IPS DF 6.9 (cell line): ENCODE measurements at places on chromosomes 13 and 19.

- no peak for DNase-seq
Measured at GRCh38 chr19:12166626-12167025, 3.7 kb downstream of the ZNF136 start.

- DNase-seq: no peak
Measured at GRCh38 chr19:51565583-51565982, 5.5 kb upstream of the ZNF175 start.

- no peak for DNase-seq
Measured at GRCh38 chr19:5138606-5139582, 170.0 kb downstream of the KDM4B start.

GRCh38 chr19:17949956-17950309 lies 17.0 kb upstream of the KCNN1 start:
- DNase-seq: no peak

- DNase-seq: no peak
Measured at GRCh38 chr13:39821977-39822376, 166.5 kb downstream of the COG6 start.

DNA sequence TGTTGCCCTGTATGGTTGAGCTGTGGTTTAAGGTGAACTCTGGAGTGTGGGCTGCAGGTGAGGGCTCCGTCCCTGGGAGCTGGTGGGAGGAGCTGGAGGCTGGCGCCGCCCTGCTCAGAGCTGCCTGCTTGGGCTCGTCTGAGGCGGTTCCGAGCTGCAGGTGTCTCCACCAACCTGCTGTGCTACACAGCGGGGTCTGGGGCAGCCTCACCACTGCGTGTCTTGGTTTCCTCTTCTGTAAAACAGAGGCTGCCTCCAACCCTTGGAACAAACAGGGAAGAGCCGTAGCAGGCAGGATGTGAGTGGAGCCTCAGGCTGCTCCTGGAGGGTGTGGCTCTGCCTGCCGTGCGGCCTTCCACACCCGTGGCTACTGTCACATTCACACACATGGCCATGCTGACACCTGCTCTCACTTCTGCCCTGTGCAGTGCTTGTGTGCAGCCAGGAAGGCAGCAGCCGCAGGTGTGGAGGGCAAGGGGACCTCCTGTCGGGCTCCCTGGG lies 21.4 kb downstream of the NAXD start:
- DNase-seq: no peak

- no peak for DNase-seq
Measured at GRCh38 chr13:110438211-110438610, 123.3 kb downstream of the RAB20 start.

DNA sequence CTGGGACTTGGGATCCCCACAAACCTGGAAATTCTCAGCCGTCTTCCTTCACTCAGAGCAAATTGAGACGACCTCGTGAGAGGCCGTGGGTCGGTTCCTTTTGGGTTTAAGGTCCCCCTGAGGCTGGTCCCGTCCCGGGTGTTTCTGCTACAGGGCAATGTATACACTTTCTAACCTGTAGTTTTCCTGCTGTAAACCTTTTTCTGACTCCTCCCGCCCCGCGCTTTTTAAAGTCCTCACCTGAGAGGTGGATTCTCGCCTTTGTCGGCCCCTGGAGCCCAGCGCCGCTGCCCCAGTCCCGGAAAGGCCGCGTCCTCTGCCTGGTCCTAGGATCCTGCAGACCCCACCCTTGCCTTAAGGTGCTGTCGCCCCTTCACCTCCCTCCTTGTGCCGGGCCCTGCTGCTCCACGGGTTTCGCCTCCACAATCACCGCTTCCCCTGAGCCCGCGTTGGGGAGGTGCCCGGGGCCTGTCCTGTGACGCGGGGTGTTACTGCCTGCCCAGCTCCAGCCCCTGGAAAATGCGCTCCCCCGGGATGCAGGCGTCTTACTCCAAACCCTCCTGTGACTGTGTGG lies 391 bp downstream of the ZNF761 start:
- no peak for DNase-seq

DNA sequence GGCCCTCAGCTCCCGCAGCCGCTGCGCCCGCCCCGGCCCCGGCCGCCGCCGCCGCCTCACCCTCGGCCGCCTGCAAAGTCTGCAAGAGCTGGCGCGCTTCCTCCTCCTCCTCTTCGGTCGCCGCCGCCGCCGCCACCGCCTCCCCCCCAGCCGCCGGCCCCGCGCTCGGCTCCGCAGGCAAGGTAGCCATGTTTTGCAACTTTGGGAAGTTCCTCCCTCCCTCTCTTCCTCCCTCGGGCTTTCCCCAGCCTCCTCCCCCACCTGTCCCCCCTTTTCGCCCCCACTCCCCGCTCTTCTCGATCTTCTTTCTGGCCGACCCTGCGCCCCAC lies 433 bp downstream of the SIX5 start:
- no peak for DNase-seq

GRCh38 chr13:52838433-52839107 lies 9.9 kb downstream of the PCDH8 start:
- no peak for DNase-seq

- DNase-seq: no peak
Measured at GRCh38 chr13:19862481-19863313, 752 bp downstream of the ZMYM5 start.

DNA sequence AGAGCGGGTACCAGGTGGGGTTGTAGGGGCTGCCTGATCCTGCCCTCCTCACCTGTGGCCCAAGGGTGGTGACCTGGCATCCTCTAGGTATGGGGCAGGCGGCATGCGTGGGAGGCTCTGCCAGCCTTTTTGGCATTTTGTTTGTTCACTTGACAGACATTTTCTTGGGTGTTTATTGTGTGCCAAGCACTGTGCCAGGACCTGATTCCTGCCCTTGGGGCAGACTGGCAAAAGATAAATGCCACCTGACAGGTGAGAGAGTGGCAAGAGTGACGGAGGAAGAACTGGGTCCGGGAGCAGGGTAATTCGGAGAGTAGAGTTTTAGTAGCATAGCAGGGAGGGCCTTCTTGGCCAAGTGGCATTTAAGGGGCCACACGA lies 6.0 kb downstream of the RAB11B start:
- no peak for DNase-seq

- DNase-seq: no peak
Measured at GRCh38 chr13:44117351-44117750, 237.6 kb downstream of the LACC1 start.

GRCh38 chr19:48961051-48961649 lies 4.0 kb upstream of the FTL start:
- no peak for DNase-seq

DNA sequence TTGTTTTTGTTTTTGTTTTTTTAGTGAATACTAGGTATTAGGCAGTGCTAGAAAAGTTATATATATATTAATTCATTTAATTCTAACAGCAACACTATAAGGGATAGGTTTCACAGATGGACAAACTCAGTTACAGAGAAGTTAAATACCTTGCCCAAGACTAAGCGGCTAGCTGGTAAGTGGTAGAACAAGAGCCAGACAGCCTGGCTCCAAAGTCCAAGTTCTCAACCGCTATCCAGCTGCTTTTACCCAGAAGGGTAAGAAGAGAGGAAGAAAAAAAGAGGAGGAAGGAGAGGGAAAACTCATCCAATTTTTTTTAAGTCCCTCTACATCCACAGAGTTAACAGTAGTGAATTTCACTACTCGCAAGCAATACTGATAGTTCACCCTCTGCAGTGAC lies 217.0 kb downstream of the SPRY2 start:
- no peak for DNase-seq

GRCh38 chr19:46608178-46608577 lies 7.0 kb downstream of the CALM3 start:
- no peak for DNase-seq

- no peak for DNase-seq
Measured at GRCh38 chr13:90185734-90186133, 1161.8 kb upstream of the MIR17HG start.

- no peak for DNase-seq
Measured at GRCh38 chr13:50678464-50679162, 164.9 kb downstream of the DLEU7 start.

DNA sequence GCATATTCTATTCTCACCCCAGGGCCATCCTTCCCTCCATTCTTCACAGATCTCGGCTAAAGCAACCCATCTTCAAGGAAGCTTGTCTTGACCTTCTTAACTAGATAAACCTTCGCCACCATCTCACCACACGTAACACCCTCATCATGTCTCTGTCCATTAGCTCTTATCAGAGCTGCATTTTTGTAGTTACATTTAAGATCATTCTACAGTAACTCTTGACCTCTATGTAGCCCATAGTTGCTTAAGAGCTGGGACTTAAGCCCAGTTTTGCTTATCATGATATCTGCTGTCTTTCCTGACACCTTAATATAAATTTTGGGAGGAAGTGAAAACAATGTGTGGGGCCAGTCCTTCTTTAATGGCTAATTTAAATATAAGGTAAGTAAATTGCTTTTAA lies 345.1 kb downstream of the MTUS2 start:
- no peak for DNase-seq

GRCh38 chr13:33178209-33178840 lies 107.2 kb downstream of the STARD13 start:
- no peak for DNase-seq

DNA sequence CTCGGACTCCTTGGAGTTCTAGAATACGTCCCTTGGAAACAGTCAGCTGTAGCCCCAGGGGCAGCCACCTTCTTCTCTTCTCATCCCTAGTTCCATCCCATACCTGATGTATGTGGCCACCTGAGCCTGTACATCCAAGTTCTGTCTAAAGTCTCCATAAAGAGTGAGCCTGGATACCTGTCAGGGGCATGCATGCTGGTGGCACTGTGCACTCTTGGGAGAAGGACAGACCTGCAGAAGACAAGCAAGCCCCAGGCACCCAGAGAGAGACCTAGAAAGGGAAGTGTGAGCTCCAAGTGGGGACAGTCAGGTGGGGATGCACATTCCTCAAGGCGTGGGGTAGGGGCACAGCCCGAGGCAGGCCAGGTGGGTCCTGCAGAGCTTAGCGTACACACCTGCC lies 21.4 kb downstream of the SIAH3 start:
- no peak for DNase-seq

- no peak for DNase-seq
Measured at GRCh38 chr13:67696775-67697174, 466.6 kb upstream of the PCDH9 start.

GRCh38 chr13:79810669-79811068 lies 329.7 kb downstream of the NDFIP2 start:
- DNase-seq: no peak

- no peak for DNase-seq
Measured at GRCh38 chr19:47436712-47437401, 17.5 kb upstream of the MEIS3 start.

- DNase-seq: no peak
Measured at GRCh38 chr13:113879494-113880360, 15.9 kb upstream of the GAS6 start.

DNA sequence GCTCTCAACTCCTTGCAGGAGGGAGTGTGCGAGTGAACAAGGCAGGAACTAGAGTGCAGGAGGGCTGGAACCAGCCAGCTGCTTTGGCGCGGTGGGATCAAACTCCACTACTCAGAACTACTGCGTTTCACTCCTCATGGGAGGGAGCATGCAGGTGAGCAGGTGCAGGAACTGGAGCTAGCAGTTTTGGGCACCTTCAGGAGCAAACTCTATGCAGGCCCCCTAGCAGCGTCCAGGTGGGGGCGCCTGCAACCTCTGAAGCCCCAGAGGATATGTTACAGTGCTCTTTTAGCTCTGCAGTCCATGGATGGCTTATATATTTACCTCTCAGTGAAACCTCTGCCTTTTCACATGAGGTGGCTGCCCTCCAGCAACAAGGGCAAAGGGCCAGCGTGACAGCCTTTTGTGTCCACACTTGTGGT lies 1303.4 kb downstream of the PCDH9 start:
- DNase-seq: peak; percentile 41

DNA sequence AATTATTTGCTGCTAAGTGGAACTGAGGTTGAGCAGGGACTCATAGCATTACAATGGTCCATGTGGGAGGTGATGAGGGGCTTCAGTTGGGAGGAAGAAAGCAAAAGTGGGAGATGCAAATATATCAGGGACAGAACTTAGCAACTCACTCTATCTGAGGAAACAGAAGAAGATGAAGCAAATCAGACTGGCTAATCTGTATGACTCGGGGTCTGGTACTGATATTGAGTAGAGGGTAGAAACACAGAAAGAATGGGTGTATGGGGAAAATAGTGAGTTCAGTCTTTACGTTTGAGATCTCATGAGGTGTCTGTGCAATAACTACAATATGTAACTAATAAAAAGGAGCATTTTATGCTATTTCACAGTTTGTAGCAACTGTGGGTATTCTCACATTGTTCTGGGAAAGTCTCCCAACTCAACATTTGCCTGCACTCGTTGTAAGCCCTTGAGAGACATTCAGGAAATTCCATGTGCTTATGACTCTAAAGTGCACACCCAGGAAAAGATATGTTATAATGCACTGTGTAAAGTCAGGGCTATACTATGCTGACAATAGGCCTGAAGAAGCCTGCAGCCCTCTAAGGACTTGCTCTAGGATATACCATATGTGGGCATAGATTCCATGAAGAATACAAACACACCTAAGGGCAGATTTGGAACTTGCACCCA lies 183.5 kb downstream of the SPRY2 start:
- no peak for DNase-seq

GRCh38 chr13:38566519-38566918 lies 120.4 kb upstream of the FREM2 start:
- no peak for DNase-seq

GRCh38 chr13:30224732-30225131 lies 82.6 kb downstream of the KATNAL1 start:
- DNase-seq: no peak

DNA sequence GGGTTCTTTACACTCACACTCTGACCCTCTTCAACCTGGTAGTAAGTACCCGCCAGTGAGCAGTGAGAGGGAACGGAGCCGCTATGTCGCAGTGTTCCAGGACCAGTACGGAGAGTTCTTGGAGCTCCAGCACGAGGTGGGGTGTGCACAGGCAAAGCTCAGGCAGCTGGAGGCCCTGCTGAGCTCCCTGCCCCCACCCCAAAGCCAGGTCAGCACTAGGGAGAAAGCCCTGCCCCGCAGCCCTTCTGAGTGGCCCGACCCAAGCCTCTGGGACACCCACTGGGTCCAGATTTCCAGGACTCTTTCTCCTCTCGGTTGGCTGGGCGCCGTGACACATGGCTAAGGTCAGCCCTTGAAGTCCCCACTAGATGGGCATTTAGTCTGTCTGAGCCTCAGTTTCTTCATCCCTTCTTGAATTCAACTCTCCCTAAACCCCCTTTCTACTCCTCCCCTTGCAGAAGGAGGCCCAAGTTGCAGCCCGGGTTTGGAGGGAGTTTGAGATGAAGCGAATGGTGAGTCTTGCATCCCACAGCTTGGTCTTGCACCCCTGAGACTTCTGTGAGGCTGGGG lies 1.9 kb downstream of the OCEL1 start:
- DNase-seq: no peak

- DNase-seq: no peak
Measured at GRCh38 chr13:101332583-101332982, 83.7 kb downstream of the NALCN start.

DNA sequence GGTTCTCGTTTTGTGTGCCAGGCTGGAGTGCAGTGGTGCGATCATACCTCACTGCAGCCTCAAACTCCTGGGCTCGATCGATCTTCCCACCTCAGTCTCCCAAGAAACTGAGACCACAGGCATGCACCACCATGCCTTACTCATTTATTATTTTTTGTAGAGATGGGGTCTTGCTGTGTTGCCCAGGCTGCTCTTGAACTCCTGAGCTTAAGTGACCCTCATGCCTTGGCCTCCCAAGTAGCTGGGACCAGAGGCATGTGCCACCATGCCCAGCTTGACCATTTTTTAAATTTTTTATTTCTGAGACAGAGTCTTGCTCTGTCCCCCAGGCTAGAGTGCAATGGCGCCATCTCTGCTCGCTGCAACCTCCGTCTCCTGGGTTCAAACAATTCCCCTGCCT lies 10.2 kb upstream of the GNA11 start:
- DNase-seq: no peak
